Thyroid gland (tissue), 4 donors: ENCODE measurements at places on chromosomes 6 and 20. TPM values are rescaled to one million over a fixed set of nuclear protein-coding genes. Genes with fewer than 3 reads are reported as not detected.

DNA sequence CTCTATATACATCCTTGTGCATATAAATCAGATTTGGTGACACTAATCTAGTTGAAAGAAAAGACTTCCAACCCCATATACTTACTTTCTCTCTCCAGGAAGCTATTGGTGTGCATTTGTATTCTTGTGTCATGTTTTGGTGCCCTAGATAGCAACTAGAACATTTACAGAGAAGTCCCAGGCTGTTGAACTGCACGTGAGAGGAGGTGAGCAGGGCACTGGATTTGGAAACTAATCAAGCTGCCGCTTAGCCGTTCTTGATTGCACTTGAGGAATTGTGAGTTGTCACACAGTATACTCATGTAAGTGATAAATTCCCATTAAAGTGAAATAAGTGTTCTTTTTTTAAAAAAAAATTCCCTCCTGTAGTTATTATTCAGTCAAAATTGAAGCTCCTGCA, 7.6 kb downstream of the WRNIP1 start:
- no peaks in the 10 kb centered on the region for H3K27me3 ChIP-seq
- no peak overlapping the region for H3K27ac ChIP-seq
- no peaks in the 10 kb centered on the region for H3K36me3 ChIP-seq
- peak; percentile 30 for DNase-seq
- H3K4me1 ChIP-seq: peaks cover 32% of the 10 kb centered on the region

The SEMG1 gene
- not detected for total RNA-seq

GRCh38 chr20:24102749-24103333, 114.3 kb upstream of the GGTLC1 start:
- DNase-seq: no peak
- H3K27ac ChIP-seq: no peak overlapping the region
- H3K27me3 ChIP-seq: no peaks in the 10 kb centered on the region
- no peak overlapping the region for H3K4me3 ChIP-seq

GRCh38 chr6:30960907-30961673, 20.3 kb downstream of the MUCL3 start:
- H3K4me1 ChIP-seq: no peaks in the 10 kb centered on the region
- no peak for DNase-seq
- no peaks in the 10 kb centered on the region for H3K27me3 ChIP-seq
- H3K36me3 ChIP-seq: no peaks in the 10 kb centered on the region
- no peak overlapping the region for H3K27ac ChIP-seq

DNA sequence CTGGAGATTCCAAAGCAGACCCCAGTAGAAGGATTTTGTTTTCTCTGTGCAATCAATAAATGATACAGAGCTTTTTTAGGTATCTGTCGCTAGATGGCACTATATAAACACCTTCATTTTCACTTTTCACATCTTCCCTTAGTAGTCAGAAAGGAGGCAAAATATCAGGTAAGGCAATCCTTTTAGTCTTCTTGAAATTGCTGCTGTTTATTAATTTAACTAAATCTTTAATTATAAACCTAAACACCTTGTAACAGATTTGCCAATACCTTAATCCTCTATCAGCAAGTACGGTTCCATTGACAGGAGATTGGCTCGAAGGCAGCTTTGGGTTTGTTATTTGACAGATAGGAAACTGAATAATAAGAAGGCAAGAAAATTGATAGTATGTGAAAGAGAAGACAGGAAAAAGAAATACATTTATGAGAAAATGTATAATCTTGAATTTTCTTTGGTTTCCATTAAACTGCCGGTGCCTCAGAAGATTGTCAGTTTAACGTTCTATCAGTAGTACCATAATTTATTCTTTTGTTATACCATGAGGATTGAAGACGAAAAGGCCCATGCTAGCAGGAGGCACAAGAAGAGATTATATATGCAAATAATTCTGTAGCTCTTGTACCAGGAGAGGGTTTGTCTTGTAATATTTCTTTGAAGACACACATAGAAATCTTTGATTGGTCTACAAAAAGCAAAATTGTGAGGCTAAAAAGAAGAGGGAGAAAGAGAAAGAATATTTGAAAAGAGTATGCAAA, 23.5 kb upstream of the IBTK start:
- no peaks in the 10 kb centered on the region for H3K4me1 ChIP-seq
- H3K4me3 ChIP-seq: no peak overlapping the region
- DNase-seq: no peak
- H3K27ac ChIP-seq: no peak overlapping the region
- H3K27me3 ChIP-seq: no peaks in the 10 kb centered on the region
